Ecto neural progenitor cell (in vitro differentiated cells): ENCODE measurements at places on chromosomes 16 and 17.

GRCh38 chr17:48620461-48621139 lies 5.5 kb upstream of the HOXB8 start:
- DNase-seq, result no peak

DNA sequence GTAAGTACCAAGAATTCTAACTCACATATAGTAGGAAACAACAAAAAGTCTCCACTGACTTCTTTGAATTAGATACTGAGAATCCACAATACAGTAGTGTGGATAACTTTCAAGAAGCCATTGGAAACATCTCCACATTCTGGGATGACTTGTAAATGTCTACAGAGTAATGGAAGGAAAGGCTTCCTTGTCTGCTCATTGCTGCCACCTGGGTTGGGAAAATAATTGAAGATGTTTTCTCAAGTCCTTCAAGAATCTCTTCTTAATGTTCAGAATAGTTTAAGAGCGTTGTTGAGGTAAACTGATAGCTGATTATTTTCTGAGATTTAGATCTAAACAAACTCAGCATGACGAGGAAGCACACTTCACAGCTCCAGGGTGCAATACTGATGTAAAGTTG lies 14.0 kb downstream of the CPSF4L start:
- DNase-seq, result no peak

GRCh38 chr17:81868674-81869220 lies 2.4 kb downstream of the ARHGDIA start:
- no peak for DNase-seq

- no peak for DNase-seq
These were observed 42.6 kb downstream of the KLHDC4 start for GRCh38 chr16:87723226-87723623.
